ENCODE measurements at places on chromosomes 11 and 22.

DNA sequence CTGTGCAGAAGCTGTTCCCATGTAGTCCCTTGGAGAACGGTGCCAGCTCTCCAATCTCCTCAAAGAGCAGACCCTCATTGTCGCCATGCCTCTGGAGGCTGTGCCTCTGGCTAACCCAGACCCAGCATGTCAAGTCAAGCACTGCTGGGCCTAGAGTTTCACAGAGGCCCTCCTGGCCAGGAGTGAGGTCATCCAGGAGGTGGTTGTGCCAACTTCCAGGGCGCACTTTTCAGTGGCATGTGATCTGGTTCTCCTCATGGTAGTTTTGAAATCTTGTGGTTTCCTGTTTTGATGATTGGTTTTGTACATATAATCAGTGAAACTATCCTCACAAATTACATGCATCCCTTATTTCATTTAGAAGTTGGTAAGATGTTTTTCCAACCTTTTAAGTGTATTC, 78.9 kb downstream of the PPFIBP2 start:
- no peak for DNase-seq

GRCh38 chr11:32779136-32779535, 15.3 kb downstream of the CCDC73 start:
- no peak for DNase-seq

- peak; percentile 81 for DNase-seq
Observed at GRCh38 chr11:20035701-20036601, 124.3 kb downstream of the DBX1 start.

DNA sequence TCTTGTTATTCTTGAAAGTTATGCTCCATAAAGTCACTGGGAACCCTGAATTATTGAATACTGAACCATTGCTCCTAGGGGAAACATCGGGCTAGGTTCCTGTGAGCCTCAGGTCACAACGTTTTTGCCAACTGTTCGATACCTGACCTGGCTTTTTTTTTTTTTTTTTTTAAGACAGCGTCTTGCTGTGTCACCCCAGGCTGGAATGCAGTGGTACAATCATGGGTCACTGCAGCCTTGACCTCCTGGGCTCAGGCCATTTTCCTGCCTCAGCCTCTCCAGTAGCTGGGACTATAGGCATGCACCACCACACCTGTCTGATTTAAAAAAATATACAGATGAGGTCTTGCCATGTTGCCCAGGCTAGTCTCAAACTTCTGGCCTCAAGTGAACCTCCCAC, 22.5 kb downstream of the LRP5 start:
- no peak for DNase-seq

GRCh38 chr22:41656556-41656955, 32.1 kb downstream of the SNU13 start:
- DNase-seq: peak; percentile 23

DNA sequence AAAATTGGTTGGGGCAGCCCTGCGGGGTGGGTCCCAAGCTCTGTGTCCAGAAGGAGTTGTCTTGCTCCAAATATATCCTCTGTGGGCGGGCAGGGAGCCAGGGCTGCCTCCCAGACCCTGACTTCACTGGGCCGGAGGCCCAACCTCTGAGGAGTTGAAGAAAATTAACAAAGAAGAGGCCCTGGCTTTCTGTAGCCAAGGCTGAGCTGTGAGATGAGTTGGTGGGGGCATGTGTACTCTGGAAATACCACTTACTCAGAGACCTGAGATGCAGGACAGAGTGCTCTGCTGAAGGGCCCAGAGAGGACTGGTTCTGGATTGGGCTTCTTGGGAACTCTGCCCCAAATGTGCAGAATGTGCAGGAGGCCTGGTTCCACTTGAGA, 96.3 kb downstream of the SWAP70 start:
- peak; percentile 74 for DNase-seq

DNA sequence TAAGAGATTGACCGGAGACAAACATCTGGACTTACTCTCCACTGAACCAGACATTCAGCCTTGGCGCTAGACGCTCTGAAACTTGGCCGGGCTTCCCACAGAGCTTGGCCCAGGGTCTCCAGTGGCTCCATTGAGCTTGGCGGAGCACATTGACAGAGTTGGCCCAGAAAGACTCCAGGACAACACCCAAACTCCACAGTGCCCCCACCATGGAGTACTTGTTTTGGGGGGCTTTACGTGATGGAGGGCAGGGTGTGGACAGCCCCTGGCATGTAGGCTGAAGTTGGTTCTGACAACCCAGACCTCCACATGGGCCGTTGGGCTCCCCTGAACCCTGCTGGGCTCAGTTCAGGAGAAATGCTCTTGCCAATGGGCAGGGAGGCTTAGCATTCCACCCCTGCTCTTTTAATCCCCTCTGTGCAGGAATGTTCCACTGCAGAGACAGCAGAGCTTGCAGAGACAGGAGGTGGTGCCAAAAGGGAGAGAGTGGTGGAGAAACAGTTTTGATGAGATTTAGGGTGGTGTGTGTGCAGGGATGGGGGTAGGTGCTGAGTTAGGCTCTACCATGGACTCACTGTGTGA, 102.4 kb upstream of the TIMP3 start:
- no peak for DNase-seq

- no peak for DNase-seq
Observed at GRCh38 chr11:93063086-93063485, 93.6 kb downstream of the MTNR1B start.

GRCh38 chr11:102414559-102414958, 38.0 kb downstream of the TMEM123 start:
- DNase-seq: no peak

- DNase-seq: no peak
Observed at GRCh38 chr11:90855531-90855930, 632.7 kb upstream of the CHORDC1 start.

- no peak for DNase-seq
Observed at GRCh38 chr11:44379141-44380008, 69.4 kb upstream of the ALX4 start.

GRCh38 chr11:86081455-86081854, 12.6 kb upstream of the PICALM start:
- no peak for DNase-seq

GRCh38 chr22:20904008-20904979, 12.9 kb upstream of the CRKL start:
- DNase-seq: peak; percentile 82

DNA sequence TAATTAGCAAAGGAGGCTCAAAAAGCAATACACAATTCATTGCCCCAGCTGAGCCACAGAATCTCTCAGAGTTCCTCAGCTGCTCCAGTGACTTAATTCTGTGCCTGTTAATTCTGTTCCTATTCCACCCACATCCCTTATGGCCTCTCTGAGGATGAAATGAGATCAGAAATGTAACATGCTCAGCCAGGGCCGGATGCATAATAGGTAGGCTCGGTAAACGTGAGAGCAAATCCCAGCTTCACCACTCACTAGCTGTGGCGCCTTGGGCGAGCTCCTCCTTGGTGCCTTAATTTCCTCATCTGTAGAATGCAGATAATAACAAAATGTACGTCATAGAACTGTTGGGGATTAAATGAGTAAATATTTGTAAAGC, 42.8 kb upstream of the DKK3 start:
- DNase-seq: no peak

- DNase-seq: no peak
Observed at GRCh38 chr11:13944016-13944415, 18.5 kb upstream of the SPON1 start.

GRCh38 chr11:126483621-126484195, 128.2 kb downstream of the ST3GAL4 start:
- no peak for DNase-seq

GRCh38 chr11:94272738-94273313, 31.6 kb upstream of the IZUMO1R start:
- no peak for DNase-seq

DNA sequence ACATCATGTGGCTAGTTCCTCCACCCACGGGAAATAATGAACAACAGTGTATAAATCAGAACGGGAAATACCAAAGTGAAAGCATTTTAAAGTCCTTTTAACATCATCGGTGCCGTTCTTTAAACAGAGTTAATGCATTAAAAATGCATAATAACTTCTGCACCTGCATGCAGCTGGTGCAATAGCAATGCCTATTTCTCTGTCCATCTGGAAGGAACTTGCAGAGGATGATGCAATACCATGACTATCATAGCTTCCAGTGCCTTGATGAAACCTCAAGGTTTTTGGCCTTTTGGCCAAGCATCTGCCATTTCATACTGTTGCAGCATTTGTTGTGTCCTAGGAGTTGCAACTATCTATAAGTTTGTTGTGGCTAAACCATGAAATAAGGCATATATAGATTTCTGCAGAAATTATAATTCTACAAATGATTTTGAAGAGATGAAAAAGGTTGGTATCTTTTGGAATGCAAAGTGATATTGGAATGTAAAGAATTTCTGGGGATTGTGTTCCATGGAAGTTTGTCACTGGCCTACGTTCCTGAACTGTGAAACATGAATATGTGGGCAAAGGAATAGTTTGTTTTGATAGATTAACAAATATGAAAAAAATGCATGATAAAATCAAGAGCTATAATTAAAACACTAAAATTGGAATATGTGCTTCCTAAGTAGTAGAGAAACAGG, 9.8 kb upstream of the EIF3F start:
- DNase-seq: peak; percentile 72

- DNase-seq: no peak
Observed at GRCh38 chr11:42840176-42840829, 471.5 kb upstream of the API5 start.

- DNase-seq: no peak
Observed at GRCh38 chr22:47623763-47624148, 861.3 kb downstream of the TBC1D22A start.

DNA sequence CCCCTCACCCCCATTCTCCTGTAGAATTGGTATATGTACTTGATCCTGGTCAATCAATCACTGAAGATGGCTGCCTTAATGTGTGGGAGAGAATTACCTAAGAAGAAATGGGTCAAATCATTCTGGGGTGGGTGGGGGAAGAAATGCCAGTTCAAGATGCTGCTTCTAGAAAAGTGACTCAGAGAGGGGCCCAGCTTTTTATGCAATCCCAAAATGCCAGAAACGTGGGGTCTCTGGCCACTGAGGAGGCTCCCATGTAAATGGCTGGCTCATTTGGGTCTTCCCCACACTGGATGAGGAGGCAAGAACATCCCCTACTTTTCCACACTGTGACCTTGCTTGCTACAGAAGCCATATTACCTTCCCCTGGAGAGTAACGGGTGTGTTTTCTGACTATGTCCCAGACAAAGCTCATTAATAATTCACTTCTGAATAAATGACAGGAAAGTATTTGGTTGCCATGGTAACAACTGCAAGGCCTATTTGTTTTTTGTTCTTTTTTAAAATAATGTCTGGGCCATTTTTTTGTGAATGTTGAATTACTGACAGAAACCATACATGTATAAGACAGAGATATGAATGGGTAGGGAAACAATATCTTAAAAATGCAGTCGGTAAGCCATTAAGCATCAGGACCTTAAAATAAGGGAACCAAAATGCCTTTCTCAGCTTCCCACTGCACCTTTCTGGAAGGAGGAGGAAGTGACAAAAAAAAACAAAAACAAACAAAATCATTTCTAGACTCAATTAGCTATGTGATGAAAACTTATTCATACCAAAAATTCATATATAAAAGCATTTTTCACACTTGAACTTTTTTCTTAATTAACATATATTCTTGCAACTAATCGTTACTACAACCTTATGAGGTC, 32.0 kb downstream of the SLC1A2 start:
- DNase-seq: no peak

GRCh38 chr11:35947437-35947836, 3.6 kb downstream of the LDLRAD3 start:
- no peak for DNase-seq

- peak; percentile 15 for DNase-seq
Observed at GRCh38 chr11:116563028-116563711, 209.6 kb downstream of the BUD13 start.

GRCh38 chr11:65917077-65917433, 1.8 kb downstream of the C11orf68 start:
- DNase-seq: no peak

DNA sequence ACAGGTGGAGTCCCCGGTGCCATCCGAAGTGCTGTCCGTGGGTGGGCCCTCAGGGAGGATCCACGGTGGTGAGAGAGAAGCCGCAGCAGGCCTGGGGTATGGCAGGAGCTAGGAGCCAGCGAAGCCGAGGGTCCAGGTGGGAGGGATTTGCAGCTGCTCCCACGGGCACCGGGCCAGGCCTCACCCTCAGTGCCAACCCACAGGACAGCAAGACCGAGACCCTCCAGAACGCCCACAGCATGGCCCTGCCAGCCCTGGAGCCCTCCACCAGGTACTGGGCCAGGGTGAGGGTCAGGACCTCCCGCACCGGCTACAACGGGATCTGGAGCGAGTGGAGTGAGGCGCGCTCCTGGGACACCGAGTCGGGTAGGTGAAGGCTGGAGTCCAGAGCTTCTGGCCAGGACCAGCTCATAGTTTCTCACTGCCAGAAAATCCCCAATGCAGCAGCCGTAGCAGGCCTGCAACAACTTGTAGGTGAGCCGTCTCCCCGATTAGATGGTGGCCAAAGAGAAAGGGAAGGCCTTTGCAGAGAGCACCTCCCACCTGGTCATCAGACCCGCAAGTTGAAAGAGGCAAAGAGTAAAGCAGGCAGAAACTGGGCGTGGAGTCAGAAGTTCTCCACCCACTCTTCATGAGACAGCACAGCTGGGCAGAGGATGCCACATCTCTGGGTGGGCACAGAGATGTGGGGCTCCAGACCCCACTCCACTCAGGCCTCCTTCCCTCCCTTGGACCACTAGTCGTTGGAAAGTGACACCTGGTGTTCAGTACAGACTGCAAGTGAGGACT, 20.4 kb downstream of the CSF2RB start:
- no peak for DNase-seq

Data from fibroblast of skin of left quadriceps (primary cell).